ENCODE measurements at places on chromosomes 16 and 17.
A peak's percentile ranks its signal among the peaks of the same experiment; 100 is the strongest.

DNA sequence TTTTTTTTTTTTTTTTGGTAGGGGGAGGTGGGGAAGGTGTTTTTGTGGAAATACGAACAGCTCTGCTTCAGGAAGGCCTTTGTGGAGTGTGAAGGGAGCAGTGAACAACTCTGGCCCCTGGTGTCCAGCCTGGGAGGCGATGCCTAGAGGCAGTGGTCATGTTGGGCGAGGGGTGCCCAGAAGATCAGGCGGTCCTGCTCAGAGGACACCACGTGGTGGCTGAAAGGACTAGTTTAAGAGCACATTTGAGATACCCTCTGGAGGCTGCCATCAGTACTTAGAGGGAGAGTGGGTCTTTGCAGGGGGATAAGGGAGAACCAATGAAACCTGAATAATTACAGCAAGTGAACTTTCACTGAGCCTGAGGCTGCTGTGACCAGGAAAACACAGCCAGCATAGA, 40.1 kb upstream of the RHOT1 start:
- DNase-seq: no peak

GRCh38 chr17:52276381-52277008, 118.0 kb upstream of the CA10 start:
- DNase-seq: no peak

GRCh38 chr17:34163123-34163522, 92.0 kb upstream of the CCL2 start:
- DNase-seq: no peak

DNA sequence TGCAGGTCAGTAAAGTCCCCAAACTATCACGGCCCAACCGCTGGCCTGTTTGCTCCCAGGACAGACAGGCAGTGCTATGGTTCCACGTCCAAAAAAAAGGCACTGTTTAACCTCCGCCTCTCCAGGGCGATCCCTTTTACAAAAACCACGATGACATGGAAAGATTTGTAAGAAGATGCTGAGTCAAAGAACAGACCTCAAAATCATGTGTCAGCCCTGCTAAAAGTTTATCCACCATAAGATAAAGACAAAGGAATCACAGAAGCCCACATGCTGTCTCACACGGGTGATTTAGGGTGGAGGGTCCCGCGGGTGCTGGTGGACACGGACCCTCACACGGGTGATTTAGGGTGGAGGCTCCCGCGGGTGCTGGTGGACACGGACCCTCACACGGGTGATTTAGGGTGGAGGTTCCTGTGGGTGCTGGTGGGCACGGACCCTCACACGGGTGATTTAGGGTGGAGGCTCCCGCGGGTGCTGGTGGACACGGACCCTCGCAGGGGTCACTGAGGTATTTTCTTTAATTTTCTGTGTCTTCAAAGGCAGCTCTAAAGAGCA, 117.2 kb upstream of the METRNL start:
- DNase-seq: no peak

GRCh38 chr16:89152831-89153700, 18.5 kb upstream of the CDH15 start:
- DNase-seq: no peak

GRCh38 chr16:69767459-69768229, 5.5 kb downstream of the WWP2 start:
- no peak for DNase-seq

GRCh38 chr17:44083250-44083849, 12.8 kb downstream of the G6PC3 start:
- no peak for DNase-seq

- DNase-seq: no peak
These were observed 11.6 kb downstream of the ADAM11 start for GRCh38 chr17:44770166-44770925.

- no peak for DNase-seq
These were observed 26.2 kb upstream of the RCVRN start for GRCh38 chr17:9931144-9931741.

DNA sequence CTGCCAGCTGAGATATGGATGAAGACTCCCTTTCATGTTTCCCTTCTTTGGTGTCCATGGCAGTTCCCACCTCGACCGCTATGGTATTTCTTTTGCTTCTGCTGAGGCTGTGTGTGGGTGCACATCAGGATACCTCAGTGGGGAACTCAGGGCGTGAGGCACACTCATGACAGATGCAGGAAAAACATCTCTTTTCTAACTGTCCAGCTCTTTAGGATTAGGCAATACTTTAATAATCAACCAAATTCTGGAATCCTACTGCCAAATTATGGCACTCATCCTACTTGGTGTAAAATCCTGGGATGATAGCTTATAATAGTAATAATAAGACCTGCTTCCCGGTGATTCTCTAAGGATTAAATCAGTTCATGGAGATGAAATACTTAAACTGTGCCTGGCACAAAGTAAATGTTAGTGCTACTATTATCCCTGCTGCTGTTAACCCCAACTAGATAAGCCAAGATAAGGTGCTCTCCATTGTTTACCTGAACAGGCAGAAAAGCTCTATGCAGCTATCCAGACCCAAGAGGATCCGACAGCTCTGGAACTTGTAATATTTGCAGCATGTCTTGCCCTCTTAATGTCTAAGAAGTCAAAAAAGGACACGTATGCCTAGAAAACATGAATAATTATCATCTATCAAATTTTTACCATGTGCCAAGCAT, 543.3 kb downstream of the WWOX start:
- no peak for DNase-seq

DNA sequence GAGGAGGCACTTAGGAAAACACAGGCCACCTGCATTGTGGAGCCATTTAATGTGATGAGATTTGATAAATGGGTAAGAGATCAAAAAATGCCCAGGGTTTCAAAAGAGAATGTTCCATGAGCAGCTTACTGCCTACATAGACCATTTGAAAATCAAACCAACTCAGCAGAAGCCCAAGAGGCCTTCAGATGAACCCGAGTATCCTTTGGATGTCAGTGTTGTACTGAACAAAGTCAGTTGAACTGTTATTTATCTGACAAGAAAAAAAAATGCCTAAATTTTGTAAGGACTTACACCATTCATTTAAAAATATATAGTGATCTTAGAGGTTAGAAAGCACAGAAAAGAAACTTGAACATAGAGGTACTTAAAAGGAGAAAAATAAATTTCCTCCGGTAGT, 381.7 kb downstream of the ZFHX3 start:
- DNase-seq: peak; percentile 22

- no peak for DNase-seq
These were observed 1.4 kb downstream of the SETD6 start for GRCh38 chr16:58516768-58517107.

GRCh38 chr17:10062691-10063385, 135.6 kb downstream of the GAS7 start:
- no peak for DNase-seq

DNA sequence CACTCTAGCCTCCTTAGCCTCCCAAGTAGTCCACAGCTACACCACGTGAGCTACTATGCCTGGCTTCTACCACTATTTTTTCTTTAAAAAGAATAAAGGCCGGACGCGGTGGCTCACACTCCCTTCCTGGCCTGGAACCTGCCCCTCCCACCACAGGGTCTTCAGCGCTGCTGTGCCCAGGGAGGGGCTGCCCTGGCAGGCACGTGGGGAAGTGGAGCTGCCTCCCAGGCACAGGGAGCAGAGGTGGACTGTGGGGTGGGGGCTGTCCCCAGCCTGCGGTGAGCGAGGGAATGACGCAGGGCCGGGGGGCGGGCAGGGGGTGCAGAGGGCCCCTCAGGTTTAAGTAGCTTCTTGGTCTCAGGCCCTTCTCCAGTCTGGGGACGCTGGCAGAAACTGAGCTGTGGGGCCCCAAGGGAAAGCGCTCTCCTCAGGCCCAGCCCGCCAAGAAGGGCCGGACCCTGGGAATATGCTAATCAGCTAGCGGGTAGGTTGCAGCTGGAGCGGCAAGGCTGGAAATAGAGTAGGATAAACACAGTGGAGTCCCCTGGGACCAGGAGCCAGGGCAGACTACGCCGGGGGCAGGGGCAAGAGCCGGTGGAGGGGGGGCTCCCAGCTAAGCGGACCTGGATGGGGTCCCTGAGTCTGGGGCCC, 46.8 kb downstream of the TIMM22 start:
- DNase-seq: no peak

DNA sequence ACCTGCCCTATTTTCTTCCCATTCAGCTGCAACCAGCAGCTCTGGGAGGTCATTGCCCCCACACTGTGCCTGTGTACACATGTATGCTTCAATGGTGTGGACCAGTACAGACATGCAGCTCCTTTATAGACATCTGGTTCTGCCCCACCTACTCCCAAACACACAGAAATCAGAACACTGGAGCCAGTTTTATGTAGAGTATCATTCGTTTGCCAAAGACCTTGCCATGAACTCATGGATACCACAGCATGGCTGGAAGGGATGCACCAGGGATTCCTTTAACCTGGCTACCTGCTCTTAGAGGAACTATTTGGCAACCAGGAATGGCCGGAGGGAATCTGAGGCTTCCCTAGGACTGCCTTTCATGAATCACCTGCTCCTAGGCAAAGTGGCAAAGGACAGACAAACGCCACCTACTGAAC, 60.4 kb downstream of the ZFHX3 start:
- no peak for DNase-seq

DNA sequence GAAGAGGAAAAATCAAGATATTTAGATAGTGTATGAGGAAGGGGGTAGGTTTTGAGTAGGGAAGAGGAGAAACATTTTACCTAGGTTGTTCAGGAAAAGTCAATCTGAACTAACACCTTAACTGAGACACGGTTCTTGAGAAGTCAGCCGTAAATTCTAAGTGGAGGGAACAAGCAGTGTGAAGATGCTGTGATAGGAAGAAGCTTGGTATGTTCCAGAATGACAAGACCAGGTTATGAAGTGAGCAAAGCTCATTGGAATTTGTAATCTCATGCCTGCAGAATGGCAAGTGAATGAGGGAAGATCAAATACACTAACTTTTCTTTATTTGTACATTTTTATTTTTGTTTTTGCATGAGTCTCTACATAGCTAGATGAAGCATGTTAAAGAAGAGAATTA, 307.6 kb downstream of the ZFHX3 start:
- no peak for DNase-seq

DNA sequence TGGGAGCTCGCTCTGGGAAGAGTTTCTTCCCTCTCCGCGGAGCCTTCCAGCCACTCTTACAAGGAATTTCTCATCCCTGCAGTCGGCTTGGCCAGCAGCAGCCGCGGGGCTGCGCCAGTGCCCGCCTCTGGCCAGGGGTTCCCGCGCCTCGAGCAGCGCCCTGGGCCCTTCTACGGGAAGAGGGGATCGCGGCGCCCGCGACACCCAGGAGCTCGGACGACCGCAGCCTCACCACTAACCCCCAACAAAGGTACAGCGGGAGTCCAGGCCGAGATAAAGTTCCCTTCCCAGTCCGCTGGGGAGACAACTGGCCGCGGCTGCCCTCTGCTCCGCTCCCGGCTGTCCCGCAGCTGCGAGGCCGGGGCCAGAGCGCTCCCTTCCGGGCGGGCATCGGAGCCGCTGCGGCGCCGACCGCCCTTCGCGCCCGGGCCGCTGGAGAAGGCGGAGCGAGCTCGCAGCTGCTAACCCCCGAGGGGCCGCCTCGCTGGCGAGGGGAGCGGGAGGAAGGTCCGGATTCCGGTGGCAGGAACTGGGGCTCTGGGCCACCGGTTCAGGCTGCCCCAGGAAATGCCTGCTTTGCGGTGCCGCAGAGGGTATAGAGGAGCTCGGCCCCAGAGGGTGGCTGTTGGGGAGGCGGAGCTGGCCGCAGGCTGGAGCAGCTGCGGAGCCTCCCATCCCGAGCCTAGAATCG, 3.6 kb upstream of the HS3ST3B1 start:
- DNase-seq: peak; percentile 17

- DNase-seq: no peak
These were observed 3.8 kb downstream of the TNFSF12 start for GRCh38 chr17:7552621-7553051.

- DNase-seq: peak; percentile 12
These were observed 53.4 kb downstream of the MFSD11 start for GRCh38 chr17:76791053-76791980.

GRCh38 chr16:49489686-49490320, 116.2 kb downstream of the C16orf78 start:
- no peak for DNase-seq

DNA sequence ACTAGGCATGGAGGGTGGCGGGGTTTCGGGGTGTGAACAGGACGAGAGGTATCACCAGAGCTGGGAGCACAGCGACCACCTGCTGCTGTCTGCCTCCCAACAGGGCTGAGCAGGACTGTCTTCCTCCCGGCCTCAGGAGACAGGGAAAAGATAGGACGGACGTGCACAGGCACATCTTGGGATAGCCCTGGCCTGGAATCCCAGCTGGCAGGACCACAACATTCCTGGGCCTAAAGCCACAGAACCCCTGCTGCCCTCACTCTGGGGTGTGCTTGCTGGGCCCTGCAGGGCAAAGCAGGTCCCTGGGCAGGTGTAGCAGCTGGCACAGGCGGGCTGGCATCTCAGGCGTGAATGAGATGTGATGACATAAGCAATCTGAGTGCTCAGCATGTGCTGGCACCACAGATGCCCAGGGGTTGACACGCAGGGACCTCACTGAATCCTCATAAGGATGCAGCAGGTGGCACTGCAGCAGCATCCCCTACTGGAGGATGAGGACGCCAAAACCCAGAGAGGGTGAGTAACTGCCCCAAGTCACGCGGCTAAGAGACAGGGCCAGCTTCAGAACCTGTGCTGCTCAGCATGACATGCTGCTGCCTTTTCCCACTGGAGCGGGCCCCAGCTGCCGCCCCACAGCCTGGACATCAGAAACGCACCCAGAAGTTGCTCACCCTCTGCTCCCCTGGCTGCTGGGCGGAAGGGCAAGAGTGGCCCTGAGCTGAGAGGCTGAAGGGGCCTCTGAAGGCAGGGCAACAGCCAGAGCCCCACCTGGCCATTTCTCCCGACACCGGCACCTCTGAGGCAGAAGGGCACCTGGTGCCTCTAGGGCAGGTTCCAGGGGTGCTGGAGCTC, 7.1 kb downstream of the CORO7 start:
- DNase-seq: no peak

GRCh38 chr17:49862781-49863331, 15.0 kb upstream of the TAC4 start:
- no peak for DNase-seq

DNA sequence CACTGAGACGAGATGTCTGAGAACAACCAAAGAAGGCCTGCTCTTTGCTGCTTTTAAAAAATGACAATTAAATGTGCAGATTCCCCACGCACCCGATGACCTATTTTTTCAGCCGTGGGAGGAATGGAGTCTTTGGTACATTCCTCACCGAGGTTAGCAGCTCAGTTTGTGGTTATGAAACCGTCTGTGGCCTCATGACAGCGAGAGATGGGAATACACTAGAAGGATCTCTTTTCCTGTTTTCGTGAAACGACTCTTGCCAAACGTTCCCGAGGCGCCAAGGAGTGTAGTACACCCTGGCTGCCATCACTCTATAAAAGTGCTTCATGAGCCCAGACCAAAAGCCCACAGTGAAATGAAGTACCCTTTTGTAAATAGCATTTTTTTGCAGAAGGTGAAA, 87.8 kb downstream of the CRISPLD2 start:
- no peak for DNase-seq

GRCh38 chr17:39405436-39405835, 4.0 kb upstream of the FBXL20 start:
- DNase-seq: no peak

- DNase-seq: no peak
These were observed 20.2 kb downstream of the TSPOAP1 start for GRCh38 chr17:58308173-58308984.

- no peak for DNase-seq
These were observed 75.8 kb upstream of the CBX4 start for GRCh38 chr17:79914813-79915740.

All from T-cell (primary cell).